ENCODE measurements at places on chromosomes 12 and 14.

GRCh38 chr12:66960704-66961690 lies 282.1 kb upstream of the GRIP1 start:
- H3K36me3 ChIP-seq, result peaks cover 3% of the 10 kb centered on the region
- peaks cover 19% of the 10 kb centered on the region for H3K4me1 ChIP-seq
- no peak overlapping the region for H3K4me3 ChIP-seq
- H3K27ac ChIP-seq, result no peak overlapping the region

- H3K27me3 ChIP-seq, result no peaks in the 10 kb centered on the region
- no peaks in the 10 kb centered on the region for H3K4me1 ChIP-seq
- no peak overlapping the region for H3K27ac ChIP-seq
- H3K4me3 ChIP-seq, result no peak overlapping the region
- no peaks in the 10 kb centered on the region for H3K36me3 ChIP-seq
Observed at GRCh38 chr12:102776041-102776440, 141.0 kb downstream of the PAH start.

DNA sequence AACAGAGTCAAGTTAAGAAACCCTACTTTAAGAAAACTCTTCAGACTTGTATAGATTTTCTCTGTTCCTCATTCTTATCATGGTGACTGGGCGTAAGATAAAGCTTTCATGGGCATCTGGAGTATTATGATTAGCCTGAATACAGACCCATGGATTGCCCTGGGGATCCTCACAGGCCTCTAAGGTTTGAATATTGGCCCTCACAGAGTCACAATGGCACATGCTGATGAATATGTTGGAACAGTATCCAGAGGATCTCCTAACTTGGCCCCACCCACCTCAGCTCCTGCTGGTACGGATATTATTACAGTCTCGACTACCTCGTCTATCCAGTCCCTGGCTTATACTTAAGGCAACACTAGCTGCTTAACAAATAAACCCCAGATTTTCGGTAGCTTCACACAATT lies 8.1 kb downstream of the OSBPL8 start:
- peaks cover 59% of the 10 kb centered on the region for H3K4me1 ChIP-seq
- no peak for DNase-seq
- no peaks in the 10 kb centered on the region for H3K27me3 ChIP-seq
- no peak overlapping the region for H3K4me3 ChIP-seq

DNA sequence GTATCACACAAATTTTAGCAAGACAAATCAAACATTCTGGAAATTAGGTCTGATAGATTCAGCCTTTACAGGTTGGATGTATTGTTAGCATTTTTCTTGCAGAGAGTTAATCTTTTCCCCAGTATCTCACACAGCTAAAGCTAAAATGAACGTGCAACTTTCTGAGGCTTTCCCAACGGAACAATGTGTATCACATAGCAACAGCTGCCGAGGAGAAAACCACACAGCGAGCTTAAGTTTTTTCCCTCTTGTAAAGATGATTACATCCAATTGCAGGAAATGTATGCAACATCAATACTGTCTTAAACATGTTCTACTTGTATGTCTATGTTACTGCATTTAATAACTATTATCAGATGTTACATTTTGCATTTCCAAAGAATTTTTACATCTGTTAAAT lies 182.2 kb downstream of the CCDC59 start:
- no peak for DNase-seq
- H3K27me3 ChIP-seq, result no peaks in the 10 kb centered on the region
- H3K27ac ChIP-seq, result no peak overlapping the region
- no peaks in the 10 kb centered on the region for H3K36me3 ChIP-seq
- no peak overlapping the region for H3K4me3 ChIP-seq

Data from activated naive CD8-positive, alpha-beta T cell treated with anti-CD3 and anti-CD28 coated beads, Interleukin-2, amount 10 ng/mL, durations not matched to agents 7 days and 5 days (primary cell).